ENCODE measurements at places on chromosomes 16 and 17. TPM values are rescaled to one million over a fixed set of nuclear protein-coding genes. Genes with fewer than 3 reads are reported as not detected.

NAGS gene
- 1.4 TPM for total RNA-seq

MYO15A gene
- 0.73 TPM for total RNA-seq

CDH1 gene
- 4.2 TPM for total RNA-seq

TBX4 gene
- total RNA-seq: 0.30 TPM

CEP295NL gene
- total RNA-seq: 0.18 TPM

PYDC1 gene
- not detected for total RNA-seq
